Putamen (tissue), 1 donor: ENCODE measurements at places on chromosomes 1 and 21.

GRCh38 chr1:226428791-226429461 lies 21.0 kb upstream of the PARP1 start:
- no peak for DNase-seq

DNA sequence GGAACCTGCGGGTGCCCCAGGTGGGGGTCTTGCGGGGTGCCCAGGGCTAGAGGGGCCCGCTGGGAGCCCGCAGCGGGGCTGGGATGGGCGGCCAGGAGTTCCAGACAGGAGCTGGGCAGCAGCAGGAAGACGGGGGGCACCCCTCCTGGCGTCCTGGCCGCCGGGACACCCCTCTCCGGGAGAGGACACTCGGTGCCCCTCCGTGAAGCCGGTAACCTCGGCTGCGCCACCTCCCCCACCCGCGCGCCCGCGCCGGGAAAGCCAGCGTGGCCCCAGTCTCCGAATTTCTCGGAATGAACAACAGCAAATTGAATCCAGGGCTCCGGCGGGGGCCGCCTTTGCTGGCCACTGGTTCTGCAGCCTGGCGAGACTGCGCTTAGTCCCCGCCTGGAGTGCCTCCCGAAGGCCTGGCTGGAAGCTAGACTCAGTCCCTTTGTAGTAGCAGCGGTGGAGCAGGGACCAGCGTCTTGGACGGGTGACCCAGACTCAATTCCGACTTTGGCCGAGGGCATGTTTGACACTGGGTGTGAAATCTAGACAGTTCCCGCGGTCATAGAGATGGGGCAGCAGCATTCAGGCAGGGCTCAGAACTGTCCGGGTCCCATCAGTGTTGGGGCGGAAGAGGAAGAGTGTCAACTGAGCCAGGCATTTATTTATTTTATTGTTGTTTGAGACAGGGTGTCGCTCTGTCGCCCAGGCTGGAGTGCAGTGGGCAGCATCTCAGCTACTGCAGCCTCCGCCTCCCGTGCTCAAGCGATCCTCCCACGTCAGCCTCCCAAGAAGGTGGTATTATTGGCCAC lies 773 bp downstream of the IFNGR2 start:
- DNase-seq: peak; percentile 38

- DNase-seq: no peak
Observed at GRCh38 chr21:19535356-19535755, 1131.8 kb upstream of the TMPRSS15 start.

DNA sequence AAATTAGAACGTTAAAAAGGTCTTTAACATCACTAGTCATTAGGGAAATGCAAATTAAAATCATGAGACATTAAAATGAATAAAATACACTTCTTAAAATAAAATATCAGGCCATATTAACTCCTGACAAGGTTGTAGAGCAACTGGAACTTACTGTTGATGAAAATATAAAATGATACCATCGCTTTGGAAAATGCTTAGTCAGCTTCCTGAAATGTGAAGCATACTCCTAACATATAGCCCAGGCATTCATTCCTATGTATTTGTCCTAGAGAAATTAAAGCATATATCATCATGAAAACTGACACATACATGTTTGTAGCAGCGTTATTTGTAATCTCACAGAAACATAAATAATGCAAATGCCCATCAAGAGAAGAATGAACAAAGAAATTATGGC lies 211.5 kb upstream of the CHRM3 start:
- DNase-seq: no peak

- DNase-seq: no peak
Observed at GRCh38 chr21:40472013-40472412, 374.9 kb downstream of the DSCAM start.

- DNase-seq: peak; percentile 76
Observed at GRCh38 chr1:211738096-211738690, 62.8 kb upstream of the NEK2 start.

DNA sequence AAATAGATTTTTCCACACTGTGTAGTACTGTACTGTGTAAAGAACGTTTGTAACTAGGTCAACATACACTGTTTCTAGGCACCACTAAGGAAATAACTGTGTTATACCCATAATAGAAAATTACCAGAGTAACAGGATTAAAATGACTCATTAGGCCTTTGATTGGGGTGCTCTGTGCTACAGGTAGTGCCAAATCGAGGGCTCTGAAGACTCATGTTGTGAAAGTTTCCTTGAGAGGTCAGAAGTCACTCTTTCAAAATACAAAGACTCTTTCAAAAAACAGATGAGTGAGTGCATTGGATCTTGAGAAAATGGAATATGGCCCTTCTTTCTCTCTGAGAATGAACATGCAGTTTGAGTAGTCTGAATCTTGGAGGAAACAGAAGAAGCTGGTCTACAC lies 143.0 kb downstream of the MRPL39 start:
- no peak for DNase-seq

- DNase-seq: no peak
Observed at GRCh38 chr1:217453816-217454215, 177.1 kb downstream of the GPATCH2 start.

DNA sequence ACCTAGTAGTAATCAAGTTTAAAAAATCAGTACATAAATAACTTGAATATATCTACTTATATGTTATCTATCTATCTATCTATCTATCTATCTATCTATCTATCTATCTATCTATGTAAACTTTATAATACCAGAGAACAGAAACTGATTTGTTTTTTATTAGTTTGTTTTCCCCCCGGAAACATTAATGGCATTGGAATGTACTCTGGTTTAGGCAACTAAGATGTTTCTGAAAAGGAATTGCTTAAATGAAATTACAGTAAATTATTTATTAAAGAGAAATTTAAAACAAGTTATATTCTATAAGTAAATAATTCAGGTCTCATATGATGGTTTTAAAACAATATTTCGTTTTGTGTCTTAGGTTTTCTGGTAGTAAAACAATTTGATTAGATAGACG lies 681.0 kb upstream of the ADAMTS5 start:
- no peak for DNase-seq

- no peak for DNase-seq
Observed at GRCh38 chr1:178665579-178665978, 59.5 kb upstream of the RALGPS2 start.

DNA sequence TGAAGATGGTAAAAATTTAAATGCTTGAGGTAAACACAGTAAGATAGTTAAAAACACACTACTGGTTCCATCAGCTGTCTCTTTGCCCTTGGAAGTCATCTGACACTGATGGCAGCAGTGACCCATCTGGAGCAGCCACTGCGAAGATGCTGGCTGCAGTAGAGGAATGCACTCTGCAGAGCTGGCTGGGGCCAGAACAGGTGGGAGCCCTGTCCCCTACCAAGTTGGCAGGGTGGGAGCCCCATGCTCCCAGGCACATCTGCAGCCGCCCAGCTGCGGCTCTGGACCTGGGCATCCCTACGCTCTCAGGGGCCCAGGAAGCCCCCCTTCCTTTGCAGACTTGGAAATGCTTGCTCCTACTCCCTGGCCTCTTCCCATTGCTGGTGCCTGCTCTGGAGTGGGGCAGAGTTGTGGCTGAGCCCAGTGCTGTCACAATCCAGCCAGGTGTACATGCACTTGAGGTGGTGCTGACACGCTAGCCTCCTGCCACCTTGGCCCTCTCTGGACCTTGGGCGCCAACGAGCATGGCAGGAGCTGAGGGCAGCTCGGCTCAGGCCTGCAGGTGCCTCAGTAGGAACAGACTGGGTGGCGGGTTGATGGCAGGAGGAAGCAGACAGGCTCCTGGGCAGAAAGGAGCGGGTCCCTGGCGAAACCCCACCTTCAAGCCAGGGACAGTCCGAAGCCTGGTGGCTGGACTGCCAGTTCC lies 227.0 kb downstream of the FGGY start:
- DNase-seq: no peak

- no peak for DNase-seq
Observed at GRCh38 chr1:163038928-163039706, 30.0 kb upstream of the RGS4 start.

DNA sequence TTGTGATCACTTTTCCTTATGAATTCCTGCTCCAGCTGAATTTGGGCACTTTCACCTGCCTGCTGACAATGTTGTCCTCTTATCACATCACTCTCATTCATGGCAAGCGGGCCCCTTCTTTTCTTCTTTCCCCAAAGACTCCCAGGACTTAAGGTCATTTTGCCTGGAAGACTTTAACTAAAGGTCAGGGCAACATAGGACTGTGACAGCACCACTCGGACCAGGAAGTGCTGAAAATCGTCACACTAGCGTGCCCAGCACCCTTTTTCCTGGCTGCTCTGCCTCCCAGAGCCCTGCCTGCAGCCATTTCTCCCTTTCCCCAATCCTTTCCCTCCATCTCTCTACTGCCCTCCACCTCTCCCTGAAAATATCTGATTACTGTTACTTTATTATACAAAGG lies 35.4 kb downstream of the CD34 start:
- DNase-seq: no peak

DNA sequence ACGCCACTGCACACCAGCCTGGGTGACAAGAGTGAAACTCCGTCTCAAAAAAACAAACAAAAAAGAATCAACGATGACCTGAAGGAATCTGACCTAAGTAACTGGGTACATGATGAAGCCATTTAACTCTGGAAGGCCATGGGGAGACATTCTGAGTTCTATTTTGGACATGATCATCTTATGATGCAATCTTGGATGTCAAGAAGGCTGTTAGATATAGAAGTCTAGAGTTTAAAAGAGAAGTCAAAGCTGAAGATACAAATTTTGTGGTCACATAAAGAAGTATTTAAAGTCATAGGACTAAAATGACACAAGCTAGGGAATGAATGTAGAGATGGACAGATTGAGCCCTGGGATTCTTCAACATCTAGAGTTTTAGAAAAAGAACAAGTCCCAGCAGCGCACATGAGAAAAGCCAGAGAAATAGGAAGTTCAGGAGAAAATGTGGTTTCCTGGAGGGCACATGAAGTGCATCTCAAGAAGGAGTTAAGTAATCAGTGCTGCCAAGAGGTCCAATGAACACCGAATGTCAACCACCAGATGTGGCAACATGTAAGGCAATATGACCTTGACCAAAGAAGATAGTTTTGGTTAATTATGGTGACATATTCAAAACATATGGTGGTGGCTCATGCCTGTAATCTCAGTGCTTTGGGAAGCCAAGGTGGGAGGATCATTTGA lies 26.8 kb downstream of the ELK4 start:
- no peak for DNase-seq

GRCh38 chr1:184428604-184429003 lies 41.8 kb downstream of the C1orf21 start:
- no peak for DNase-seq

- DNase-seq: no peak
Observed at GRCh38 chr21:44434568-44434925, 20.8 kb upstream of the LRRC3 start.

DNA sequence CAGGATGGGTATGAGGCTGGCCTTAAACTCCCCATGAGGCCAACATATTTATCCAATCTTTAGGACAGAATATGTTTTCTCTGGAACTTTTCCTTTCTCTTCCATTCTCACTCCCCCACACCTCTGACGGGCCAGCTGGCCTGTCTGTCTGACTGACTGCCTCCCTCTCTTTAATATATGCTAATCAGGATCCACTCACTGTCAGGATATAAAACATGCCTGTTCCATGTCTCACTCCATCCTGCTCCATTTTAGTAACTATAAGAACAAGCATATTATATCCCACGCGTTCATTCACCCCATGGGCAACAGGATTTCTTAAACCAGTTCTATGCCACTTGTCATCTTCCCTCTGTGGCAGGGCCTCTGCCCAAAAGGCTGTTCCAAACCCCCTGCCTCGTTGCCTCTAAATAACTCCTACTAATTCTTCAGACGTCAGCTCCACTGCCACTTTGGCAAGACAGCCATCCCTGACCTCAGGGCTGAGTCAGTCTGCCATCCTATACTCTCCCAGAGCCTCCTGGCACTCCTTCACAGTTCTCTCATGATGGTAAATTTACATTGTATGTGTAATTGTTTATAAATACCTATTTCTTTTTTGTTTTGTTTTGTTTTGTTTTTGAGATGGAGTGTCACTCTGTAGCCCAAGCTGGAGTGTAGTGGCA lies 84.3 kb upstream of the SPATA6 start:
- no peak for DNase-seq

- DNase-seq: no peak
Observed at GRCh38 chr1:211736351-211736915, 61.0 kb upstream of the NEK2 start.

DNA sequence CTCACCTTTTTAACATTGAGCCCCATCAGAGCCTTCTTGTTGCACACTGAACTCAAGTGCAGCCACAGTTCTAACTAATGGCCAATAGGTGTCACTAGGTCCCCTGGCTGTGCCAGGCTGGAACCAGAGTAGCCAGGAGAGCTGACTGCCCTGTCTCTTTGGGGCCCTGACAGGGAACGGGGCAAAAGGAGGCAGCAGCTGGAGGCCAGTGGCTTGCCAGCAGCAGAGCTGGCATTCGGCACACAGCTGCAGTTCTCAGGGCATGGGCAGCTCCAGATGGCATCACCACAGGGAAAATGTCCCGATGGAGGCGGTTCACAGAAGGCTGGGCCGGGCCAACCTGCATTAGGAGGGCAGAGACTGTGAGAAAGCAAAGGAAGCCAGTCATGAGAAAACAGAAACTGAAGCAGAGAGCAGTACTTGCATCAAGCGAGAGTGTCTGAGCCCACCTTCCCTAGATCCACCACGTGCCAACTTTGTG lies 188.6 kb downstream of the FCRL5 start:
- no peak for DNase-seq

DNA sequence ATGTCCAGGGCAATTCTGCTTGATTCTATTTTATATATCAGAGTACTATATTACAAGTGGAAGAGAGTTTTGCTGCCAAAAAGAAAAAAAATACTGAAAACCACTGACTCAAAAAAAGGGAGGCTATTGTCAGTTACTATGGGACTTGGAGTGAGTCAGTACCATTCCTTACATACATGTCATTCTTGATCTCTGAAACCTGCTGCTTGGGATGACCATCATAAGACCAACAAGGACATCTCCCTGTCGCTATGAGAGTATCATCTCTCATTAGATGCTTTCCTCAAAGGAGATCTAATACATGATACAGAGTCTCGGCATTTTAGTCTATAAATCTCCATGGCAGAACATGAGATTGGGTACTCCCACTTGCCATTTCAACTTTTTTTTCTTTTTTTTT lies 11.8 kb upstream of the INPP5B start:
- no peak for DNase-seq

DNA sequence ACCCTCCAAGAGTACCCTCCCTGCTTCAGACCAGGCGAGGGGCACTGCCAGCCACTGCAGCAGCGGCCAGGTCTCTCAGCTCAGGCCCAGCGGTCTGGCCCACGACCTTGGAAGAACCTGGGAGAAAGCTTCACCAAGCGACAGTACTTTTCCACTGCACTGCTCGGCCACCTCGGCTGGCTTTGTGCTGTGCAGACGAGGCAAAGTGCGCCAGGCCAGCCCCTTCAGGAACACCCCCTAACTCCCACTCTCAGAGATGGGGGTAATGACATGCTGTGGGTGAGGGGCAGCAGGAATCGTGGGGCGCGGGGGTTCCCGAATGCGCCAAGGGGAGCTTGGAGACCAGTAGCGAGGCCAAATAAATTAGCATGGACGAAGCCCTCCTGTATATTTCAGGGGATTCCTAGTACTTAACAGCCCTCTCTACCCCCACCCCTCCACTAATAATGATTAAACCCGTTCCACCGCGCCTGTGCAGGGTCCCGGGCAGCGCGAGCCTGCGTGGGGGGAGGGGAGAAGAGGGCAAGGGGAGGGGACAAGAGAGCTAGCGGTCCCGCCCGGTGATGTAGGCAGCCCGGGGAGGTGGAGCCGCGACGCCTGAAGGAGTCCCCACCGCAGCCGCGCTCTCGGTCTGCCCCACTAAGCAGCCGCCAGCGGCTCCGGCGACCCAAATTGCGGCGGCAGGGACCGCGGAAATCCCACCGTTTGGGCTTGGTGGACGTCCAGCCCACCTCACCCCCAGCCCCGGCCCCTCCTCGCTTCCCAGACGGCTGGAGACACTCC lies at the start of gene FAM43B:
Gene FAM43B (plus strand): TSS at position 629 of the 783 bp plus-strand sequence. CDS start 401 bp downstream, outside the sequence.
- peak; percentile 61 for DNase-seq
